HT1080 (cell line): ENCODE measurements at places on chromosomes 3 and 15. TPM values are rescaled to one million over a fixed set of nuclear protein-coding genes. Genes with fewer than 3 reads are reported as not detected.

- no peak for DNase-seq
Observed at GRCh38 chr3:188863999-188864406, 307.8 kb upstream of the TPRG1 start.

- DNase-seq, result peak; percentile 93
Observed at GRCh38 chr15:78212546-78213424, 21.6 kb downstream of the ACSBG1 start.

DNA sequence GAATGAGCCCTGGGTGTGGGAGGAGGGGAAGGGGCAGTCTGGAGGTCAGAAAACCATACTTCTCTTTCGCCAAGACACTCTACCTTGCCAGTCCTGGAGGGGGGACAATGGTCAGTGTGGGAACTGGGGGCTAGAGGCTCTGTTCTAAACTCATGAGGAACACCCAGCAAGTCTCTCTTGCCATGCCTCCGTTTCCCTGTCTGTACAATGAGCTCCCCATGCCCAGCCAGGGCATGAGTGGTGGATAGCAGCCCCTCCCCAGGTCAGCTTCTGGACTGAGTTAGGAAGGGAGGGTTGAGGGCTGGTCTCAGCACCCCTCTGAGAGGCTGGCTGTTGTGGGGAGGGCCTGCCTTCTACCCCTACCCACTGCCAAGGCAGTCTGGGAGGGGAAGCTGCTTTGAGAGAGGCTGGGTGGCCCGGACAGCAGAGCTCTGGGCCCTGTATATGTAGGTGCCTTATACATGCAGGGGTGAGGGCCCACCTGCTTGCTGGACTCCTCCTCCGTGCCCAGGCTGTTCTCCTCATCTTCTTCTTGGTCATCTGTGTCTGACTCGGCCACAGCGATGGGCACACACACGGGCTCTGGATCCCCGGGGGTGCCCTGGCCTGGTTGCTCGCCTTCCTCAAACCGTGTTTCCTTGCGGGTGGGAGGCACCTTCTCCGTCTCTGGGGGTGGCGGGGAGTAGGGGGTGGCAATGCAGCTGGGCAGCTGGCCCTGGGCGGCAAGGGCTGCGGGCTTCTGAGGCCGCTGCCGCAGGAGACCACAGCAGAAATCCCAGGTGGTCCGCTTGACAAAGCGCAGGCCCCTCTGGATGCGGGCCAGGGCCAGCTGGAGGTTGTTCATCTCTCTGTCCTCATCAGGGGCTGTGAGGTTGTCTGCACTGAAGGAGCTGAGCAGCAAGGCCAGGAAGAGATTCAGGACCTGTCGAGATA is 68.8 kb downstream of the SCN5A start:
- no peak for DNase-seq

- DNase-seq, result peak; percentile 42
Observed at GRCh38 chr3:173221010-173221409, 80.0 kb upstream of the SPATA16 start.

GRCh38 chr3:10515884-10516495 is 10.6 kb upstream of the ATP2B2 start:
- DNase-seq, result no peak

DNA sequence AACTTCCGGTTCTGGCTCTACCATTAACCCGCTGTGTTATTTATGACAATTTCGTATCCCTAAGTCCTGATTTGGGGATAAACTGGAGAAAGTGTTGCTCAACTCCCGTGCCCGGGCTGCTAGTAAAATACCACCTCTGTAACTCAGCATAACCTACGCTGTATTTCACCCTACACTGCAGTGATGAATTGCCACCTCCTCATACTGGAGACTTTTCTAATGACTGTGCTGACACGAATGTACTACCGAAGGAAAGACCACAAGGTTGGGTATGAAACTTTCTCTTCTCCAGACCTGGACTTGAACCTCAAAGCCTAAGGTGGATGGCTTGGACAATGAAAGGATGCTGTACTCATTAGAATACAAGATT is 16.5 kb downstream of the SLC51A start:
- no peak for DNase-seq

- no peak for DNase-seq
Observed at GRCh38 chr3:30199855-30200254, 406.5 kb upstream of the TGFBR2 start.

DNA sequence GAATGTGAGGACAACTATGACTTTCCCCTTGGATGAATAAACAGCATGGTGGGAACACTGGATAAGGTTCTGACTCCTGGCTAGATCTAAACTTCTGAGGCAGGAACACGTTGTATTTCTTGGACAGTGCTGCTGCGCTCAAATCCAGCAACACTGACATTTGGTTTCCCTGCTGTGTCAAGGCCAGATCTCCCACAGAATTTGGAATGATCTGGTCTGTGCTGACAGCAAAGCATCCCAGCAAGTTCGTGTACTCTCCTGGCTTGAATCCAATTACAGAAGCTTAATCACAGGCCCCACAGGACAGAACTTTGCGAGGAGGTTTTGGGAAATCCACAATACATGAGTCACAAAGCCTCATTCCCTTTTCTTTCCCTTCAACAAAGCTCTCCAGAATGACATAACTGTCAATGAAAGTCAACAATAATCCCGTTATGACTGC is 92.5 kb downstream of the ADAMTS9 start:
- peak; percentile 93 for DNase-seq

GRCh38 chr15:101028772-101029438 is 109.7 kb downstream of the LRRK1 start:
- DNase-seq, result no peak

GRCh38 chr3:127092776-127093175 is 100.2 kb upstream of the PRR23E start:
- no peak for DNase-seq

DNA sequence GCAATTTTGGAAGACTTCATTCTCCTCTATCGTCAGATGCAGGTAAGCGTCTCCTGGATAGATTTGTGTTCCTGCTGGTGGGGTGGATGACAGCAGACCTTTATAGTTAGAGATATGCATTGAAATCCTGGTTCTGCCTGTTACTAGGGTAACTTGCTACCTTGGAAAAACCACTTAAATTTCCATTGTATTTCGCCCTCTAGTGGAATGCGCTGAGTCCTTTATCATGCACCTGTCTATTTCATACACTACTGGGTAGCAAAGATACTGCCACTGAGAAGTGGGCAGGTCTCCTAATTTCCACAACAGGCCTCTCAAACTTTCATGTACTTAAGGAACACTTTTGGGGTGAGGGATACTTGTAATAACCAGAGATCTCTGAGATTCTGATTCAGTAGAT is 209.5 kb upstream of the SUCLG2 start:
- DNase-seq, result peak; percentile 22

DNA sequence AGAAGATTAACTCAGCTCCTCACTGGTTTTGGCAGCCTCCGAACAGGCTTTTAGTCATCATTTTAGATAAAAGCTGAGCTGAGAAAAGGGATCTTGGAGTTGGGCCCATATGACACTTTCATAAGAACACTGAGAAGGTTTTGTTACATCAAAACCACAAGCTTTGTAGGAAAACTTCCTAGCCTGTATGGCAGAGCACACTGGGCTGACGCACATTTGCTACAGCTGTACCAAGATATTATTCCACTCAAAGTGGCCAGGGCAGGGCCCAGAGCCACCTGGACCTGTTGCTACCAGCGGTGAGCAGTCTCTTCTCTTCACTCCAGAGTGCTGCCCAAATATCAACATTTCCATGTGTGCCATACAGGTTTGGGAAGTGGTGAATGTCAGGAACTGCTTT is 160.5 kb upstream of the CCDC54 start:
- peak; percentile 58 for DNase-seq

DNA sequence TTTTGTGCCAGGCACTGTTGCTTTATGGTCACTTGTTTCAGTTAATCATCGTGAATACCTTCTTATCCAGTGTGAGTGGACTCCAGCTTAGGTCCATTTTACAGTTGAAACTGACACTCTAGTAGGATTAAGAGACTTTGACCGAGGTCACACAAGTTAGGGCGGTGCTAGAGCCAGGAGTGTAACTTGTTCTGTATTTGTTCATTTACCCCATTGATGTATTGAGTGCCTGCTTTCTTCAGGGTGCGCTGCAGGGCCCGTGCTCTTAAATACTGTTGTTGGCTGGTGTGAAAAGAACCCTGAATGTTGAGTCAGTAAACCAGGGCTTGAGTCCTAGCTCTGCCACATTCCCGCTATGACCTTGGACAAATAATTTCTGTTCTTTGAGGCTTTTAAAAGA is 15.4 kb downstream of the PDHB start:
- no peak for DNase-seq

DNA sequence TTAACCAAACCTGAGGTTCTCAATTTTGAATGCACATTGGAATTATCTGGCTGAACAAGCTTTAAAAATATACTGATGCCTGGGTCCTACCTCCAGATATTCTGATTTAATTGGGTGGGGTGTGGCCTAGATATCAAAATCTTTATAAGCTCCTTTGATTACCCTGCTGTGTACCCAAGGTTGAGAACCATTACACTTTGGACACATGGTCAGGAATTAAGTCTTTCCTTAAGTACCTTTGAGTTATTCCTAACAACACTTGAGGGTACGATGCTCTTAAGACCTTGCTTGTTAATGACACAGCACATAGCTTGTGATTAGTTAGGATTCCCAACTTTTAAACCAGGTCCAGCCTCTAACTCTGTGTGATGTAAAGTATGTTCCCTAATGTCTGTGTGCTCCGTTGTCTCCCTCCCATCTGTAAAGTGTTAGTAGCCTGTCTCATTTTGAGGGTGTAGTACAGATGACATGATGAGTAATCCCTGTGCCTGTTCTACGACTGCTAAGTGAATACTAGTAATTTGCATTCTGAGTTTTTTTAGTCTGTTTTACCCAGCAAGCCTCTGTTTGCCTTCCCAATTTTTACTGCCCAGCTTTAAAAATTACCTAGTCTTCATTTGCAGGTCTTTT is 154.9 kb downstream of the KLHL25 start:
- DNase-seq, result peak; percentile 52

DNA sequence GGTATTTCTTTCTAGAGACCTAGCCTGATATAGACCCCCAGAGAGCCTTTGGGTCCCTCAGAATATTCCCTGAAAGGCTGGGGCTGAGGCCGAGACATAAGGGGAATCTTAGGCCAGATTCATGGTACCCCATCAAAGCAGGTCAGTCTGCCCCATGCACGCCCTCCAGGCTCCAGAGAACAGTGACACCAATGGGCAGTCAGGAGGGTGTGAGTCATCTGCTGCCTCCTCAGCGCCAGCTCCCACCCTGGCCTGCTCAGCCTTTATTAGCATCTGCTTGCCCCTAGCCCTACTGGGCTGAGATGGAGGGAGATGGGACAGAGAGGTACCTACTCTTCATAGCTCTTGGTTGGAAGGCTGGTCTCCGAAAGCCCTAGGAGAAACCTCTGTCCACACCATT is 14.3 kb upstream of the CAMKV start:
- peak; percentile 47 for DNase-seq

- DNase-seq, result no peak
Observed at GRCh38 chr3:45954306-45954705, 11.0 kb downstream of the CXCR6 start.

GRCh38 chr3:61429106-61429505 is 132.3 kb upstream of the PTPRG start:
- DNase-seq, result no peak

DNA sequence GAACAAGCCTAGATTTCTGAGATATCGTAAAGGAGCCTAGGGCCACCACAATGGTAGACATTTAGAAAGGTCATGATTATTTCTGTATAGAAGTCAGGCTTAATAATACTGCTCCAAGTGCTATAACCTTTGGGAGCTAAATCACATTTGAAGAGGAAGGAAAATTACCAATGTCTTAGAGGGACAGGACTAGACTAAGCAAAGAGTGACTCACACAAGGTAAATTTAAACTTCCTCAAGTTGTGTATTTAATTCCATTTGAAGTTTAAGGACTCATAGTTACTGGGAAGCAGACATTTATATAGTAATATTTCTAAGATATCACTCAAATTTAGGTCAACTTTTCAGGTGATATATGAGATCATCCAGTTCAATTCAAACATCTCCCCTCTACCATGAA is 227.6 kb upstream of the MME start:
- peak; percentile 13 for DNase-seq

- peak; percentile 94 for DNase-seq
Observed at GRCh38 chr15:78299101-78299930, at the start of gene SKIC8. TSS of gene SKIC8 (minus strand) at chr15:78299609. CDS start at chr15:78295686, 3,923 bp downstream.

DNA sequence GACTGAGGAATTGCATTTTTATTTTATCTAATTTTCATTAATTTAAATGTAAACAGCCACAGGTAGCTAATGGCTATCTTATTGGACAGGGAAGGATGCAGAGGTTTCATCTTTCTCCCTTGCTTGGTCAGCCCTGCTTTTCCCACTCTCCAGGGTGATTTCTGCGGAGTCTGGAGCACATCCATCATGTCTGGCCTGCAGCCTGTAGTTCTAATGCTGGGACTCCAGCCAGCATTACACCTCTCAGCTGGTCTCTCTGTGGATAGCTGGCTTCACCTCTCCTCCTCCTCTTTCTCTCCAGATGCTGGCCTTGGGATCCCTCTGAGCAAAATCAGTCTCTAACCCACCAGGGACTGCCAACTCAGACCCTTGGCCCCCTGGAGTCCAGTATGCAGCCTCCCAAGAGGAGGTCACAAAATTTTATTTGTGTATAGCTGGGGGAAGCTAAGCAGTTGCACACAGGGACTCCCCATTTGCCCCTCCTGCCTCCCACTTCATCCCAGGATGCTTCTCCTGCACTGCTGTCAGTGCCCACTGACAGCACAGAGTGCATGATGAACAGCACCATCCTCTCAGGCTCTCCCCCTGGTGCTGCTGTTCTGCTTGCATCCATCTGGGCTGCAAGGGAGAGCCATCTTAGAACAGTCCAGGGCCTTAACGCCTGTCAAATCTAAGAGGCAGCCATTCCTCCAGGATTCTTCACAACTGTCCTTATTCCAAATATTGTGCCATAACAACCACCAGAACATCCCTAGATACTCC is 1.7 kb downstream of the BFSP2 start:
- DNase-seq, result no peak

DNA sequence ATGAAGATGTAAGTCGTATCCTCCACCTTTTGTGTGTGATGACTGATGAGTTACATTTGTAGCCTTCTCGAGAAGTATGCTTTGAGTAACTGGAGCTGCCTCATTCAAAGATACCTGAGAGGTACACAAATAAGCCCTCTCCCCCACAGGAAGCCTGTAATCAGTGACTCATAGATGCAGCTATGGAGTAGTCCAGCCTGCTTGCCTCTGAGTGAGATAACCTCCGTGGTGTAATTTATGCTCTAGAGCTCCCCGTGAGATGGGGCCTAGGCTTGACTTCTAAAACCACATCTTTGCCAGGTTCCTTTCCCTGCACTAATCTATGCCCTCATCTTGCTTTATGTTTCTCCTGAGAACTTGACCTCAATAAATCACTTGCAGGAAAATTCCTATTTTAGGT is 291.7 kb downstream of the SUCLG2 start:
- peak; percentile 51 for DNase-seq

DNA sequence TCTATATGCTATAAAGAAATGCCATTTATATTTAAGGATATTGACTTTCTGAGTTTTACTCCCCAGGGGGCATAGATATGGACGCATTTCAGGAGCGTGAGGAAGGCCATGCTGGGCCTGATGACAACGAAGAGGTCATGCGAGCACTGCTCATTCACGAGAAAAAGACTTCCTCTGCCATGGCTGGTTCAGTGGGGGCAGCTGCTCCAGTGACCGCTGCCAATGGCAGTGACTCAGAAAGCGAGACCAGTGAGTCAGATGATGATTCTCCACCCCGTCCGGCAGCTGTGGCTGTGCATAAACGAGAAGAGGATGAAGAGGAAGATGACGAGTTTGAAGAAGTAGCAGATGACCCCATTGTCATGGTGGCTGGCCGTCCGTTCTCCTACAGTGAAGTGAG is 38.4 kb downstream of the GTF2E1 start:
- peak; percentile 99 for DNase-seq

Gene SEMA6D
- total RNA-seq, result 0.07 and 0.35 TPM in 2 replicates

Gene GOLGA6B
- total RNA-seq, result 0.18 TPM in 1 of 2 replicates, not detected in the other

Gene SLC24A5
- not detected in 2 replicates for total RNA-seq

Gene ZNF770
- total RNA-seq, result 13.9 and 22.9 TPM in 2 replicates

Gene TUBGCP4
- total RNA-seq, result 19.3 and 23.4 TPM in 2 replicates

Gene EHHADH
- total RNA-seq, result 2.2 and 6.8 TPM in 2 replicates

Gene GOLGA8B
- total RNA-seq, result 8.5 and 9.6 TPM in 2 replicates

Gene C2CD4A
- total RNA-seq, result not detected in 2 replicates
